Activated CD8-positive, alpha-beta T cell treated with anti-CD3 and anti-CD28 coated beads, Interleukin-2, amount 10 ng/mL, durations not matched to agents 7 days and 5 days (primary cell): ENCODE measurements at places on chromosomes 12 and 14.

GRCh38 chr12:674272-674781 is 11.1 kb upstream of the NINJ2 start:
- DNase-seq, result peak; percentile 82

GRCh38 chr14:64209444-64210131 is 84.6 kb downstream of the ESR2 start:
- no peak for DNase-seq

DNA sequence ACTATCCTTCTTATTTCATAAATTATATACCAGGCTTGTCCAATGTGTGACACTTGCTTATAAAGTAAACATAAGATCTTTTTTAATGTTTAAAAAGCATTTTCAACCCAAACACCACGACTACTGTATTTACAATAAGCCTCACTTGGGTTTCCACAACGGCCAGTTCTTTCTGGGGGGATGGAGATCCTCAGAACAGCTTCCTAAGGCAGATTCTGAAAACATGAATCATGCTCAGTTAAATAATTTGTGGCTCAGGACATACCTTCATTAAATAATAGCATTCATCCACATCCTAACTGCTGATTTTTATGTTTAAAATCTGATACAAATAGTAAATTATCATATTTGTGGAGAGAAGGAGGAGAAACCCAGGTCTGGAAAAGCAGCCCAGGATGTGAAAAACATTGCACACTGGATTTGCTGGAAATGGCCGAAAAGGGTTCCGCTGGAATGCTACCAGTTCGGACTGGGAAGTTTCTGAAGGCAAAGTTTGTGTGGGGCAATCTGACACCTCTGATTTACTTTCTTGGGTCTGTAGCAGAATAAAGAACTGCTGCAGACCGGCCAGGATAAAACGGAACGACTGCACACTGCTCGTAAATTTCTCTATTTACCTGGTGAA is 597 bp downstream of the GLT8D2 start:
- no peak for DNase-seq

GRCh38 chr14:91399868-91400640 is 17.6 kb downstream of the CCDC88C start:
- peak; percentile 70 for DNase-seq

DNA sequence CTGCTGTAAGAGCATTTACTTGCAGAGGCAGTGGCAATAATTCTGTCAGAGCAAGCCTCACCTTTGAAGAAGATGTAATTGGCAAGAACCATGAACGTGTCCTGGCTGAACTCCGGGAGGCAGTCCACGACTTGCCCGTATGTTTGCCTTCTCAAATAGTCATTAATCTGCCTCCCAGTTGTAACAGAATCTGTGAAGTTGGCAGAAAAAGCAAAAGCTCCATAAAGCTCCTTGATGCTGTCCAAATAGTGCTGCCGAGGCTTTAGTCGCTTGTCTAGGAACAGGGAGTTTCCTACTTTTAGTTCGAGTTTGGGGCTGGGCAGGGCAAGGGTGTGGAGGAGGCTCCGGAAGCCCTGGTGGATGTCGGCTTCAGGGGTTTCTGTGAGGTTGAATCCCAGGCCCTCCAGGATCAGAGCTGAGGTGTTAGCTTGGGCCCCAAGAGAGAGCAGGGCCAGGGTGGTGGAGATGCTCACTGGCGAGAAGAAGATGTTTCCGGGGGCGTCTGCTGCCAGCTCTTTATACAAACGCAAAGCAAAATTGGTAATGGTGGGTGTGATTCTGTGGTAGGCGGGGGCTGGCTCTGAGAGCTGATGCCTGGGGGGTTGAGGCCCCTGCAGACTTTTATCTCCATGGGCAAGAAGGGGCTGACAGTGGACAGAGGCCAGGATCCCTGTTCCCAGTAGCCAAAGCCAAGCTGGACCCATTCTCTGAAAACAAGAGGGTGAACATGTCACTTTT is 4.4 kb downstream of the SERPINA11 start:
- no peak for DNase-seq

GRCh38 chr12:10891937-10892336 is 7.9 kb upstream of the PRH1 start:
- no peak for DNase-seq

- no peak for DNase-seq
Observed at GRCh38 chr12:50517421-50518048, 12.8 kb downstream of the DIP2B start.

DNA sequence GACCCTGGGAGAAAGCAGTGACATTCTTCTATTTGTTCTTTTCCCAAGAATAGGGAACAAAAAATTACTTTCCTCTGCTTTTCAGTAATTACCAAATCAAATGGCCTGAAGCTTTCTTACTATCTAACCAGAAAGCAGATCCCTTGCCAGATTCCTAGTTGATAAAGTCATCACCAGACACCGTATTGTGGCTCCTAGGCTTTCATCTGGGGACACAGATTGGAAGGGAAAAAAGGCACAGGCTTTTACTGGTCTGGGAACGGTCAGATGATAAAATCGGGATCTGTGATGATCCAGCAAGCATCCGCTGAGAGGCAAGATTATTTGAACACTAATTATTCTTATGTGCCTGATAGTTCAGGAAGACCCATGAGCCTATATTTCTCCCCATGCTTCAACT is 79.1 kb upstream of the BCL2L14 start:
- no peak for DNase-seq

DNA sequence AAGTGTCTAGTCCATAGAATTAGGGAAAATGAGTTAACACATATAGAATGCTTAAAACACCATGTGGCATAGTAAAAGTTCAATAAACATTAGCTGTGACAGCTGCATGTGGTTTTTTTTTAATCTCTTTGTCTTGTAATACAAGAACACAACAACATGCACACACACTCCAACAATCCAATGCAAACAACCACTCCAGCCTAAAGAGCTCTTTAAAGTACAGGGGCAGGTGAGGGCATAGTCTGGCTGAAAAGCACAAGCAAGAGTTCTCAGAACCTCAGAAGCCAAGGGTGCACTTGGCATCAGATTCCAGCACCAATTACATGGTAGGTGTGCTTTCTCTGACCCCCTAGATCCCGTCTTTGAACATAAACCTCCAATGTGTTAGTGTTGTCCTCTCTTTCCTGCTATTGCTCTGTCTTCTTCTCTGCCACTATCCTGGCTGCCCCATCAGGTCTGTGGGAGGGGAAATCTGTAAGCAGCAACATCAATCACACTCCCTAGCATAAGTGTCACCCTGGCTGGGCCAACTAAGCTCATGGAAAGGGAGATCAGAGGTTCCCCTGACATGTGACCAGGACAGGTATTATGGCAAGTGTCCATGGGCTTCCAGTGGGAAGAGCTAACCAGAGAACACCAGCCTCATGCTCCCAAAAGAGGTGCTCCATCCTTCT is 91.0 kb downstream of the SLC8A3 start:
- DNase-seq, result no peak

- no peak for DNase-seq
Observed at GRCh38 chr12:1798641-1799020, 21.7 kb upstream of the LRTM2 start.

GRCh38 chr12:55728186-55728938 is 447 bp downstream of the CD63 start:
- peak; percentile 40 for DNase-seq

GRCh38 chr12:130014485-130014807 is 110.6 kb upstream of the TMEM132D start:
- DNase-seq, result no peak

DNA sequence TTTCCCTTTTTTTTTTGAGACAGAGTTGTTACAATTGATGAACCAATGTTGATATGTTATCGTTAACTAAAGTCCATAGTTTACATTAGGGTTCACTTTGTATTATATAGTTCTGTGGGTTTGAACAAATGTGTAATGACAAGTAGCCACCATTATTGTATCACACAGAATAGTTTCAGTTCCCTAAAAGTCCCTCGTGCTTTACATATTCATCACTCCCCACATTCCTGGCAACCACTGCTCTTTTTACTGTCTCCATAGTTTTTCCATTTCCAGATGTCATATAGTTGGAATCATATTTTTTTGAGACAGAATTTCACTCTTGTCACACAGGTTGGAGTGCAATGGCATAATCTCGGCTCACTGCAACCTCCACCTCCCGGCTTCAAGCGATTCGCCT is 12.5 kb downstream of the HSD17B6 start:
- no peak for DNase-seq

GRCh38 chr14:73238424-73238852 is 1.1 kb downstream of the PAPLN start:
- DNase-seq, result no peak

GRCh38 chr12:50039151-50039835 is 14.0 kb upstream of the RACGAP1 start:
- DNase-seq, result peak; percentile 91

DNA sequence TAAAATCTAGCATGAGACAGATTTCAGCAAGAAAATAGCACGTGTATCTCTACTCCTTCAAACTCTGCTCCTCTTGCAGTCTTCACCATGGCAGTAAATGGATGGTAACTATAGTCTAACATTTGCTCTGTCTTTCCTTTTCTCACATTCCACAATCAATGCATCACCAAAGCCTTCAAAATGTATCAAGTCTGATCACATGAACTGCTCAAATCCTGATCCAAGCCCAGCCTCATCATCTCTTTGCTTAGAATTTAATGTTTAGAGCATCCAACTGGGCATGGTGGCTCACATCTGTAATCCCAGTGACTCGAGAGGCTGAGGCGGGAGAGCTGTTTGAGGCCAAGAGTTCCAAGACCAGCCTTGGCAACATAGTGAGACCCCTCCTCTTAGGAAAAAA is 45.9 kb downstream of the CDK17 start:
- DNase-seq, result no peak

- peak; percentile 64 for DNase-seq
Observed at GRCh38 chr14:104665657-104666522, 23.5 kb upstream of the INF2 start.

GRCh38 chr14:76919431-76920330 is 93.5 kb downstream of the LRRC74A start:
- peak; percentile 48 for DNase-seq

- DNase-seq, result no peak
Observed at GRCh38 chr12:59486827-59487226, 109.0 kb upstream of the SLC16A7 start.

GRCh38 chr14:85150166-85150565 is 379.8 kb upstream of the FLRT2 start:
- no peak for DNase-seq

GRCh38 chr14:22573804-22574203 is 15.2 kb downstream of the DAD1 start:
- DNase-seq, result no peak
